ENCODE measurements at places on chromosomes 16 and 17.

DNA sequence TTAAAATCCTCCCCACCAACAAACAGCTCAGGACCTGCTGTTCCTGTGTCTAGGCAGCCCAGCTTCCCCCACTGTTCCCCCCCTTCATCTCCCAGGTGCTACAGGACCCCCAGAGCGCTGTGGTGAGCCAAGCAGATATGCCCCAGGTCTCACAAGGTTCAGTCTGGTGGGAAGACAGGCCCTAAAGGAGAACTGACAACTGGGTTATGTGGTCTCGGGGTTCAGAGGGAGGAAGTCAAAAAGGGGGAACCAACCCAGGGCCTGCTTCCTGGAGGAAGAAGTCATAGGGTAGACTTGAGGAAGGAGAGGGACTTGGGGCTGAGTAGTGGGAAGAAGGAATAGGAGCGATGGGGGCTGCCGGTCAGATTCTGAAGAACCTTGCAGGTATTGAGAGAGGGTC, 2.6 kb downstream of the RIPOR1 start:
- no peak for DNase-seq

DNA sequence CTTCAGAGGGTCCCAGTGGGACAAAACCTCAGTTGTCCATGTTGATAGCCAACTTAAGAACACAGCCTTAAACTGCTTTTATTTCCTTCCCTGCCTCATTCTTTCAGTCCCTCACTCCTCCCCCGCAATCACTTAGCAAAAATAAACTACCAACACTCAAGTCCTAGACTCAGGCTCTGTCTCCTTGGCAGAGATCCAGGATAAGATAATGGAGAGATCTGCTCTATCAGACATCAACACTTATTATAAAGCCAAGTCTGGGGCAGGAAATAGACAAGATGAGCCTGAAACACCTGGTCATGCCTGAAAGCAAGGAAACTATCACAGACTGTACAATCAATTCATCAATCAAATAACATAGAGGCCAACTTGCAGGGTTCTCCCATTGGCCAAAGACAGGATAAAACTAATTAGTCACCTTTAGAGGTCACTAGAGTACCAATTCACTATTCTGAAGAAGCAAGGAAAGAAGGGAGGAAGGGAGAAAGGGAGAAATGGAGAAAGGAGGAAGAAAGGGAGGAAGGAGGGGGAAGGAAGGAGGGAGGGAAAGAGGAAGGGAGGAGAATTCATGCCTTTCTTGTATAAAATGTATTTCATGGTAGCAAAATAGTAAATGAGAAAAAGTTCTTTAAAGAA, 15.7 kb downstream of the HYDIN start:
- no peak for DNase-seq

DNA sequence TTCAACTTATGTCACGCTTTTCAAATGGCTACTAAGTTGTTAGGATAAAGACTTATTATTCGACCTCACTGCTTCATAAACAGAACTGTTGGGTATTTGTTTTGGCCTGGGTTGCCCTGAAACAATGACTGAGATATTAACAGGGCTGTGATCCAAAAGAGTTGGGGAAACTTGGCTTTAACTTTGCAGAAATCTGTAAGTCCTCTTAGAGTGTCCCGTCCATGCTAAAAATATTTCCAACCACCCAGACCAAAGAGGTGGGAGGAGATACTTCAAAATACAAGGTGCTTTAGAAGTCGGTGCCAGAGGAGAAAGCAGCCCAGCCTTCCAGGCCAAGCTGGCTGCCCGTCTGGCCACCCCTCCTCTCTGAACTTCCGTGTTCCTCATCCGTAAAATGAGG, 16.1 kb upstream of the SPATA32 start:
- DNase-seq: no peak

DNA sequence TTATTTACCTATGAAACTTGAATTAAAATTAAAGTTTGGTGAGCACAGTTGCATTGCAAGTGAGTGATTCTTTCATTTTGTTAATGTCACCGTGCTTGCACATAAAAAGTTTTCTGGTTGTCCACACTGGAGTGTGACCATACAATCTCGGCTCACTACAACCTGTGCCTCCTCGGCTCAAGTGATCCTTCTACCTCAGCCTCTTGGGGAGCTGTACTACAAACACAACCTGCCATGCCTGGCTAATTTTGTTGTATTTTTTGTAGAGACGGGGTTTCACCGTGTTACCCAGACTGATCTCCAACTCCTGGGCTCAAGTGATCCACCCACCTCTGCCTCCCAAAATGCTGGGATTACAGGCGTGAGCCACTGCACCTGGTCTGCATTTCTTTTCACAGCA, 50.1 kb upstream of the ADCY7 start:
- no peak for DNase-seq

- no peak for DNase-seq
These were observed 470 bp upstream of the GGT6 start for GRCh38 chr17:4560837-4561256.

- DNase-seq: no peak
These were observed 12.4 kb upstream of the ITGA3 start for GRCh38 chr17:50043290-50044148.

DNA sequence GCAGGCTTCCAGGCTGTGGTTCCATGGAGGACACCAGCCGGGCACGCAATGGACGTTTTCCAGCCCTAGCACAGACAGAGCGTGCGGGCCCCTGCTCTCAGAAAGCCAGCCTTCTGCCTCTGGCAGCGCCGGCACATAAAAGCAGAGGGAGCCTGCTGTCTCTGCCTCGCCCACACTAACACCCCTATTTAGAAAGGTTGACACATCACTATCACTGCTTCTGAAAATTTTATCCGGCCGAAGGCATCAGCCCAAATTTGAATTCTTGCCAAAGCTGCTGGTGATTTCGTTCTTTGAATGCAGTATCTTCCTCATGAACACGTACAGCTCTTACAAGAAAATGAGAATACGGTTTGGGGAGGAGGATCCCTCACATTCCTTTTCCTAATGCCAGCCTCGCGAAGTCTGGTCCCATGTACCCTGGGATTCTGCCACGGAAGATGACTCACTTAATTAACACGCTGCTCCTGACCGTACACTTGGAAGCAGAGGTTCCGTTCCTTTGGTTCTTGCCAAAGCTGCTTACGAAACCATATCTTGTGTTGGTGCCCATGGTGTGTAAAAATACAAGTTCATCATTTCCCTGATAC, 1.3 kb upstream of the RAB11FIP3 start:
- DNase-seq: no peak

GRCh38 chr17:60557805-60558204, 31.8 kb upstream of the APPBP2 start:
- DNase-seq: no peak

- no peak for DNase-seq
These were observed 1034.8 kb upstream of the RBFOX1 start for GRCh38 chr16:6297666-6298410.
